Stimulated activated CD8-positive, alpha-beta memory T cell treated with anti-CD3 and anti-CD28 coated beads, Interleukin-7, amount 100 ng/mL, for 1 hour (primary cell): ENCODE measurements at places on chromosomes 11 and 22.

DNA sequence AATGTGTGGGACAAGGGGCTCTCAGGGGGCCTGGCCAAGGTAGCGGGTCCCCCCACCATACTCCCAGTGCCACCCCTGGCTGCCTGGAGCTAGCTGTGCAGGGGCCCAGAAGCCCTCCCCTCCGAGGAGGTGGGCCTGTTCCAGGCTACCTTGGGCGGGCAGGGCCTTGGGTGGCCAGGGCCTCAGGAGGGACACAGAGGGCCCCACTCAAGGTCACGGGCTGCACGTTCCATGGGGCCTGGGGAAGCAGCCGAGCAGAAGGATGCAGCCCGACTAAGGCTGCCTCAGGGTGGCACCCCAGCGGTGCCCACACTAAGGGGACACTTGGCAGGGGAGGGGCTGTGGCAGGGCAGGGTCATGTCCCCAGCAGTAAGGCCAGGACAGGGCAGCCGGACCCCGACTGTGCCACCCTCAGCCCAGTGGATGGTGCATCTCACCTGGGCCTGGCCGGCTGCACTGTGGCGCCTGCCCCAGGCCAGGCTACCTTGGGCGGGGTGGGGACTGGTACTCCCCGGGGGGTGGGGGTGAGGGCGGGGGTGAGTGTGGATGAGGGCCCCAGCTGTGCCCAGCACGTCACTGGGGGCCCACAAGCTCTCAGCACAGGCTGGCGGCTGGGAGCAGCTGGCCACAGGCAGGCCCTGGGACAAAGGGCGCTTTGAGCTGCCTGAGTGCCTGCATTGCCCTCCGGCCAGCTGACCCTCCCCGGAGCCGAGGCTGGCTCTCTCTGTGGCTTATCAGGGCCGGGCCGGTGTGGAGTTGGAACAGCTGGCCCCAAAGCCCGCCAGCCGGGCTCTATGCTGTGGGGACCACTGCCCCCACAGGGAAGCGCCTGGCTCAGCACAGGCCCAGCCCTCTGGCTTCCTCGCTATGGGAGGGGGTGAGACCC is 117.1 kb downstream of the KCNQ1 start:
- DNase-seq: no peak

- no peak for DNase-seq
These were observed 13.9 kb downstream of the ACP2 start for GRCh38 chr11:47234669-47235100.

GRCh38 chr11:44096360-44097185 is 1.1 kb downstream of the EXT2 start:
- no peak for DNase-seq

DNA sequence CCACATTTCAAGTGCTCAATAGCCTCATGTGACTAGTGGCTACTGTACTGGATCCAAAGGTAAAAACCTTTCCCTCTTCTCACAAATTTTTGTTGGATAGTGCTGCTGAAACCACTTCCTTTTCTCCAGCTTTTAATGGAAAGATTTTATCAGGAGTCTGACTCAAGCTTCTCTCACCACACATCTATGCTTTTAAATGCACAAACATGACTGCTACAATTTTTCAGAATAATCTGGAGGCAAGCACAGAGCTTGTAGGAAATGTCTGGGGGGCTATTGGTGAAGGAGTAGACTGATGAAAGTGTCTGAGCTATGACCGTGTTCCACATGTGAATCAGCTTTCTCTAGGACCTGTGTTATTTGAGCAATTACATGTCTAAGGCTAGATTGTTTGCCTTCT is 101.1 kb upstream of the FAT3 start:
- no peak for DNase-seq

DNA sequence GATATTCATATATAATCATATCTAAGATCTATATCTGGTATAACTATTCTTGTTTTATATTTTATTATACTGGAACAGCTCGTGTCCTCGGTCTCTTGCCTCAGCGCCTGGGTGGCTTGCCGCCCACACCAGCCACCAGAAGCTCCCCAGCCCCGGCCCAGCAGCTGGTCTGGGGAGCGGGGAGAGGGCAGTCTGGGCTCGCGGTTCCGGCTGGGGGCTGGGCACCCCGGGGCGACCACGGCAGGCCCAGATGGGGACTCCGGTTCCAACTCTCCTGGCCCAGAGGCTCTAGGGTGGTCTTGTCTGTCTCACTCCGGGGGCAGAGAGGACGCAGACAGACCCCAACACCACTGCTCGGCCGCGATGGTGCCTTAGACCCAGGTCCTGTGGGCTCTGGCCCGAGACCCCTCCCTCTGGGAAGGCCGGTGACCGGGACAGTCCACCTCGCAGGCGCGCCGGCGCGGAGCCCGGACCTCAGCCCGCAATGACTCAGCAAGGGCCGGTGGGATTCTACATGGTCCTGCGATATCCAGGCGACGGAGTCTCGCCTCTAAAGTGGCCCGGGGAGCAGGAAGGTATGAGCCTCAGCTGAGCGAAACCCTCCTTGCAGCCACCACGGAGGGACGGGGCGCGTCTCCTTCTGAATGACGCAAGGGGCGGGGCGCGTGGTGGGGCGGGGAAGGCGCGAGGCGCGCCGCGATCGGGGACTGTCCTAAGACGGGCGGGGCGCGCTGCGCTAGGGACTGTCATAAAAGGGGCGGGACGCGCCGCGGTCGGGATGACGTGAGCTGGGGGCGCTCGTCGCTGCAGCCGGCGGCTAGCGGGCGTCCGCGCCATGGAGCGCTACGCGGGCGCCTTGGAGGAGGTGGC is at the start of gene DGCR6:
DGCR6 (plus strand) TSS at position 781 of the 870 bp plus-strand sequence; CDS start at position 836, 55 bp downstream.
- no peak for DNase-seq

- no peak for DNase-seq
These were observed 81.4 kb upstream of the THY1 start for GRCh38 chr11:119504371-119504770.

- DNase-seq: no peak
These were observed 854.0 kb downstream of the BRD1 start for GRCh38 chr22:48973694-48974041.

- DNase-seq: no peak
These were observed 288 bp upstream of the KRTAP5-8 start for GRCh38 chr11:71537537-71537936.

GRCh38 chr11:69655479-69656428 is 14.8 kb downstream of the CCND1 start:
- no peak for DNase-seq

GRCh38 chr11:84313830-84314359 is 1027.7 kb upstream of the CCDC90B start:
- DNase-seq: no peak

GRCh38 chr22:23020659-23021293 is 49.5 kb upstream of the GNAZ start:
- no peak for DNase-seq
